ENCODE measurements at places on chromosomes 16 and 17.

- no peak for DNase-seq
Measured at GRCh38 chr17:78234261-78234865, 2.9 kb downstream of the TMEM235 start.

GRCh38 chr16:27706866-27707685 lies 157.1 kb downstream of the KATNIP start:
- DNase-seq, result no peak

GRCh38 chr16:26382586-26382985 lies 684.1 kb upstream of the C16orf82 start:
- DNase-seq, result no peak

- no peak for DNase-seq
Measured at GRCh38 chr16:83674931-83675535, 132.7 kb upstream of the HSBP1 start.

All from DMS79 (cell line).